ENCODE measurements at places on chromosomes 6 and 20.

DNA sequence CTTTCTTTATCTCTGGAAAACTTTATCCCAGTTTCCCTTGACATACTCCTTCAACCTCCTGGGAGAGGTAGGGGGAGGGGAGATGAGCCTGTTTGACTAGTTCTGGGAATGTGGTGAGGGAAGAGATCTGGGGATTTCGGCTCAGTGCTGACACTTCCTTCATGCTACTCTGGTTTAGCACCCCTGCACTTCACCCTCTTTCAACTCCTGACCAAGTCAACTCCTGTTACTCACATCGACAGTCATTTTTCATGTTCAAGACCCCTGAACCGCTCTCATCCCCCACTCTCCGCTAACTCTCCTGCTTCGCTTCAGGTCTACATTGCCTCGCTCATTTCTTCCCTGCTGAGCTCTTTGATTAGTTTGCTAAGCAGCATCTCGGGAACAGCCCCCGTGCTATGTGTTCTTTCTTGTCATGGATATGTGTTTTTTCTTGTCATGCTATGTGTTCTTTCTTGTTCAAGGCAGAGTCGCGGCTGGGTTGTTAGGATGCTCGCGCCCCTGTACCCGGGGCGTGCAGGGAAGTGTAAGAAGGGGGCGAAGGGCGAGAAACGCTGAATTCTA is 16.6 kb upstream of the TRIM27 start:
- DNase-seq: no peak

GRCh38 chr6:7550433-7550801 is 8.9 kb downstream of the DSP start:
- DNase-seq: no peak

DNA sequence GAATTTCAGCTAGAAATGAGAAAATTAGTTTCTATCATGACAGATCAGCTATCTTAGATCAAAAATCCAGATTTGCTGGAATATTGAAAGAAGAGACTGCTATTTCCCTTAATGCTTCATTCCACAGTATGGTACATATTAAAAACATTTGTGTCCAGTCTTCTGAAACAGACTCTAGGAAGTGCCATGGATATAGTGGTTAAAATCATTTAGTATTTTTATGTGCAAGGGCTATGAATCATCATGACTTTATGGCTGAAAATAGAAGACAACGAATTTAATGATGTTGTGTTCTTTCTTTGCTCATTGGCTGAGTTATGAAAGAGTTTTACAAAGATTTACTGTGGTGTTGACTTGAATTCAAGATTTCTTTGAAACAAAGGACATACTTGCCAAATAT is 146.6 kb downstream of the ANKRD60 start:
- DNase-seq: no peak

GRCh38 chr6:77656999-77657764 is 4.3 kb downstream of the MEI4 start:
- DNase-seq: no peak

DNA sequence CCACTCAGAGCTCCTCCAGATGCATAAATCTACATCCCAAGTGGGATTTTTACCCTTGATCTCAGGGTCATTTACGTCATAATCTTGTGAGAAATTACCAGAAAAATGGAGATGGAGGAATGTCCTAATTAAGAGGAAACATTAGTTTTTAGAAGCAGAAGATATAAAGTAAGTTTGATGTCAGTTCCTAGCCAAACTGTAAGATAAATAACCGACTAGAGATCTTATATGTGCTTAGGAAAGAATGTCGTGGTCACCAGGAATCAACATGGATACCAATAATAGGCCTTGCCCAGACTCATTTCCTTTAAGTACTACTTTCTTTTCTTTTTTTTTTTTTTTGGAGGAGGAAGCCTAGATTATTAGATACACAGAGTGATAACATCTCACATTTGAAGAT is 186.9 kb downstream of the UTRN start:
- DNase-seq: no peak

GRCh38 chr6:157748839-157749571 is 74.0 kb upstream of the SNX9 start:
- DNase-seq: no peak

- no peak for DNase-seq
These were observed 96.9 kb upstream of the NT5E start for GRCh38 chr6:85353012-85353411.

DNA sequence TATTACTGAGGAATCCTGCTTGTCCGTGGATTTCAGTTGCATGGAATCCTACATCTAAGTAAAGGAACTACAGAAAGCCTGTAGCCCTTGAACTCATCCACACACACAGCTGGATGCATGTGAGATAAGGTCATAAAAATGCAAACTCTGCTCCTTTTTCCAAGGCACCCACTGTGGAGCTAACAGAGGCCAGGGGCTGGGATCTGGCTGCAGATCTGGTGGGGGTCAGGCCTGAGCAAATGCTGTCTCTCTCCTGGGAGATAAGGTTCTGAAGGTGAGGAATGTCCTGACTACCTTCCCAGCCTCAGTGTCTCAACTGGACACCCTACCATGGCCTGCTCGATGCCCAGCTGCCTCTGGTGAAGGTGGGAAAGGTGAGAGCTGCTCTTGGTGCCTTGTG is 321.5 kb downstream of the LRFN2 start:
- DNase-seq: no peak

GRCh38 chr6:43171707-43172103 is 636 bp downstream of the SRF start:
- DNase-seq: no peak

DNA sequence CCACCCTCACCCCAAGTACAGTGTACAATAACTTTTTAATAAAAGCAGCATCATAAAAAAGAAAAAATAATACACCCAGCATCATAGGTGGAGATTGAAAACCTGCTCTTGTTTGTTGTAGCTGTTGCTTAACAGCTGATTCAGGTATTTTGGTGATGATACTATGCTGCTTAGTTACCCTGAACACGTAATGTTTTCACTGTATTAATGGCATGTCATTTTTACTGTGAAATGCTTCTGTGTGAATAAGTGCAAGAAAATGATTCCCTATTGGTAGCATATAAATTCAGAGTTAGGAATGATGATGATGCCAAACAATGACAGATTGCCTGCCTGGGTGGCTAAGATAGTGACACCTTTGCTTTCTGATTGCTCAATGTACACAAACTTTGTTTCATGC is 405.7 kb downstream of the HDGFL1 start:
- no peak for DNase-seq

GRCh38 chr6:127102299-127102698 is 16.2 kb upstream of the RSPO3 start:
- no peak for DNase-seq

DNA sequence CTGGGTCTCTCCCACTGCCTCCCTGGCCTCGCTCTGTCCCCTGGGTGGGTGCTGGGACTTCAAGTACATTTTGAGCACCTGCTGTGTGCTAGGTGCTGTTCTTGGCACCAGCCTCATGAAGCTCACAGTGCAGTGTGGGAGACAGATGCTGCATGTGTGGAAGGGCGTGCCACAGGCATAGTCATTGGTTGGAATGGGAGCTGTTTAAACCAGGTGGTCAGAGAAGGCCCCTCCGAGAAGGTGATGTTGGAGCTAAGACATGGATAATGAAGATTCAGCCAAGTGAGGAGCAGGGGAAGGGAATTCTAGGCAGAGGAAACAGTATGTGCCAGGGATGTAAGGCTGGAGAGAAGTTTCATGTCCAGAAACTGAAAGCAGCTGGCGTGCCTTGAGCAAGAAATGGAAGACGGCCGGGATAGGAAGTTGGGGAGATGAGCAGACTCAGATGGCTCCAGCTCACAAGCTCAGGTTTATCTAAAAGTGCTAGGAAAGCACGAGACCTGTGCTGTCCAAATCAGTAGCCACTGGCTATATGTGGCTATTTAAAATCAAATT is 9.9 kb downstream of the LPIN3 start:
- DNase-seq: no peak

DNA sequence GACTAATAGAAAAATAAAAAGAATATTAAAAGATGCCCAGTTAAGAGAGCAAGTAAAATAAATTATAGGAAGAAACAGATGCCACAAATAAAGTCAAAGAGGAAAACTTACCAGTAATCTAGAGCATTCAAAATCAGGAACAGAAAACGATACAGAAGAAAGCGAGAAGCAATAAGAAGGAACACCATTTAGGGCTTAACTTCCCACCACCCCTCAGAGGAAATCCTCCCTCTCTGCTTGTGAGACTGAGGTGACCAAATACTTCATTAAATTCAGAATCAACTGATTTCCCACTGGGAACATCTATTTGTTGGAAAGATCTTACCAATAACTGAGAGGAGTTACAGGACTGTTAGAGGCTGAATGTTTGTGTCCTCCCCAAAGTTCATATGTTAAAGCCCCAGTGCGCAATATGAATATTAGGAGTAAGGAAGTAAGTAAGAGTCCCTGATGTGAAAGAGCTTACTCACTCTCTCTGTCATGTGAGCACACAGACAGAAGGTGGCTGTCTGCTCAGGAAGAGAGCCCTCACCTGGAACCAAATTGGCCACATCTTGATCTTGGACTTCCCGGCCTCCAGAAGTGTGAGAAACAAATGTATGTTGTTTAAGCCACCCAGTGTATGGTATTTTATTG is 19.5 kb downstream of the KATNA1 start:
- DNase-seq: no peak

GRCh38 chr6:3230256-3230882 is 2.9 kb upstream of the TUBB2B start:
- no peak for DNase-seq

DNA sequence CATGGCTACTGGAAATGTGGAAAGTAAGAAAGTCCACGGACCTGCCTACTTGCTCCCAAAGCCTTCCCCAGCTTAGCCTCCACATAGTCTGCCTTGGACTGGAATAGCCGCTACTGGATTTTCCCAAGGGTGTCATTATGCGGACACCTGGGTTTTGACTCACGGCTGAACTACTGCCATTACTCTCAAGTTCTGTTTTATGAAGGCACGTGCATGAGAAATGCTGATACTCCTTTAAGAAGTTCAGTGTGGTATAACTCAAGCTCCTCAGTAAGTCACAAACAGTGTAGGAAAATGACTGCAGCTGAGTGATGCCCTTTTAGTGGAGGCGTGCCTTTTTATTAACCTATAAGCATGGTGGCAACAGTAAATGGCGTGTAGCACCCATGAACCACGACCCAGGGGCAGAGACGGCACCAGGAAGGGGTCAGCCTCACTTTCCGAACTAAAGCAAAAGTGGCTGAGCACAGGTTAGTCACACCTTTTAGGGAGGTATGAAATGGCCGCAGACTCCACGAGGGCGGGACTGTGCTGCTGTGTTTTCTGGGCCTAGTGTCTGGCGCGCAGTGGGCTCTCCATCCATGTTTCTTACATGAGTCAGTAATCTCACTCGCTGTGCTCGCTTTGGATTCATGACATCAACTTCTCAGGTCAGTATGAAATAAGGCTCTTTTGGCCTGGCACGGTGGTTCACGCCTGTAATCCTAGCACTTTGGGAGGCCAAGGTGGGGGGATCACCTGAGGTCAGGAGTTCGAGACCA is 23.9 kb downstream of the PSMG4 start:
- no peak for DNase-seq

DNA sequence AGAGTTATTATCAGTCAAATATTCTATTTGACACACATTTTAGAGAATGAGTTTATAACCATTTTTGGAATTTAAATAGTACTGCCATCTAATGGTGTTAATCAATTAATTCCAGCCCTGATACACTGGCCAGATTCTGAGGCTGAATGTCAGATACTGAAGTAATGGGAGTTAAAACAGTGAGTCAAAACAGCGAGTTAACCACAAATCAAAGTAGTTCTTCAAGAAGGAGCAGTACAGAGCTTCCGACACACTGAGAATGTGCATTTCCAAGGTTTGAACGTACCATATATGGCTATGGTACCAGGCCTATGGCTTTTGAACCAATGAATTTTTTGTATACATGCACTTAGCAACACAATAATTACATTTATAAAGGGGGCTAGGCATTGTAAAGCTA is 11.3 kb upstream of the CEP43 start:
- DNase-seq: no peak

DNA sequence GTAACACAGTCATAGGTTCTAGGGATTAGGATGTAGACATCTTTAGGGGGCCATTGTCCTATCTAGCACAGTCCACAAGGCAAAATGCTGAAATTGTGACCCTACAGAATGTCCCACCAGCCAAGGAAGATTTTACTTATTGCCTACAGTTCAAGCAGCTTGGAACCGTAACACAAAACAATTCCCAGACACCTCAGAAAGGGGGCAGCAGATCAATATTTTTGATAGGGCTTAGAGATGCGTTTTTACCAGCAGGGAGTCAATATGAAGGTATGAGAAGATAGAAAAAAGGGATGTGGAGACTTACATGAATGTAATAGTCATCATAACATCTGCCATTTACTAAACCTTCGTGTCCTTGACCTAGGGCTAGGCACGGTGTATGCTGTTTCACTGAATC is 81.0 kb downstream of the TMEM170B start:
- no peak for DNase-seq

DNA sequence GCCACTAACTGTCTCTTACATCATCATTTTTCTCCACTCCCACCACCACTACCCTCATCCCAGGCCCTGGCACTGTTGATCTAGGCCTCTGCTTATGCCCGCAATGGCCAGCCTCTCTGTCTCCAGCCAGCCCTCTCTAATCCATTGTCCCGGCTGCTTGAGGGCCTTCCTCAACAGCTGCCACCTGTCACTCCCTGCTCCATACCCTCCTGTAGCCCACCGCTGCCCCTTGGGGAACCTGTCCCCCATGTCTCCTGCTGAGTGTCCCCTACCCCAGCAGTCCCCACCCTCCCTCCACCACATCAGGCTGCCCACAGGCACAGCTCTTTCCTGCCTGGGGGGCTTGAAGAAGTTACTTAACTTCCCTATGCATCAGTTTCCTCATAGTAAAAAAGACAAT is 13.4 kb downstream of the TEAD3 start:
- no peak for DNase-seq

DNA sequence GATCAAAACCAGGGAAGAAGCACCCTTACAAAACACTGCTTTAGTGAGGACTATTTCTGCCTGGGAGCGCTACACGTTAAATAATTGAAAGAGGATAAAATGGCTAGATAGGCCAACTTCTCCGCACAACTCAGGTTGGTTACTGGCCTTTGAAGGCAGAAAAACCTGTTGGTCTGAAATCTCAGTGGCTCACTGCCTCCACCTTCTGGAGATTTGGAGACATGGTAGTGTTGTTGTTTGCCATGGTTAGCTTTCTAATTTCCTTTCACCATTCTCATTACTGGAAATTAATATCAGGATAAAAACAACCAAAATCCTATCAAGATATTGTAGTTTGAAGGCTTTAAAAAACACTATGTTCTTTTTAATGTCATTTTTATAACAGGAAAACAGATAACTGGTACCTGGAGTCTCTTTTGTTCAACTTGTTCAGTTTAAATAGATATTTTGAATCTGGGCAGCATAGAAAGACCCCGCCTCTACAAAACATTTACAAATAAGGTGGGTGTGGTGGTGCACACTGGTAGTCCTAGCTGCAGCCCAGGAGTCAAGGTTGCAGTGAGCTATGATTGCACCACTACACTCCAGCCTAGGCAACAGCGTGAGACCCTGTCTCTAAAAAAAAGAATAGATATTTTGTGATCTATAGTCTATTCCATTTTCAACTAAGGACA is 27.5 kb upstream of the BCLAF1 start:
- DNase-seq: peak; percentile 17

All from NCI-H1436 treated with DMSO at 0.1 percent for 48 hours (cell line).